HCT116 (cell line): ENCODE measurements at places on chromosomes 1 and 21. TPM values are rescaled to one million over a fixed set of nuclear protein-coding genes. Genes with fewer than 3 reads are reported as not detected.

IL20 gene
- not detected for total RNA-seq

ATG4C gene
- 11.8 TPM for total RNA-seq

CFAP126 gene
- not detected for total RNA-seq

MYBPH gene
- 0.22 TPM for total RNA-seq

PLPPR5 gene
- total RNA-seq = not detected
